Cortex of kidney (tissue), 1 donor: ENCODE measurements at places on chromosomes 12 and 14.

GRCh38 chr14:96182546-96182945 lies 22.1 kb upstream of the BDKRB2 start:
- DNase-seq, result no peak

DNA sequence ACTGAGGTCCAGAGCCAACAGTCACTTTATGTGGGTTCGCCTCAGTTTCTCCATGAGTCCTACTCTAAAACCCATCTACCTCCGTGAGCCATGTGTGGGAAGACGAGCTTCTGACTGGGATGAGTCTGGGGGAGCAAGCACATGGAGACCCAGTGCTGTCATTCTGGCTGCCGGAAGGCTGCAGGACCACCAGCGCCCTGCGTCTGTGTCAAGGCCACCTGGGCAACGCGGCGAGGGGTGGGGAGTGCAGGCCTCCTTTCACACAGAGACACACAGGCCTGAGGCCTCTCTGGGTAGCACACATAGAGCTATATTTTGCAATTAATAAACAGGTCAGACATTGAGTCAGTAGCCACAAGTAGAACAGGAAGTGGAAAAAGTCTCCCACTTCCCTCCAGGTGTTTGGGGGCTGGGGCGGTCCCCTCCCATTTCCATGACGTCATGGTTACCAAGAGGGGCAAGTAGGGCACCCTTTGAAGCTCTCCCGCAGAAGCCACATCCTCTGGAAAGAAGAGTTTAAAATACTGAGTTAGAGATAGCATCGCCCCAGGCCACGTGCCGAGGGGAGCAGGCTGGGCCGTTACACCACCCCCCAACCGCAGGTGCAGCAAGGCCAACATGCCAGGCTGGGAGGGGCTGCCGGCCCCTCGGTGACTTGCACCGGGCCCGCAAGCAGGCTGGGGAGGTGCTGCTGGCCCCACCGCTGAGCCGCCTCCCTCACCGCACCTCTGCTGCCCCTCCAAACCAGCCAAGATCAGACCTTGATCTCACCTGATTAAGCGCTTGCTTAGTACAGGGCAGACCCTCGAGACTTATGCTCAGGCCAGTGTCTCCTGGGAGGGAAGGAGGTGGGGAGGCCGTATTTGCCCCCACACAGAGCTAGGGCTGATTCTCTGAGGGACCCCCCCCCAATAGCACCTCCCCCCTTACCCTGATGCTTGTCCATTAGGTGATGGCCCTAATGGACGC lies 32.7 kb downstream of the DAD1 start:
- DNase-seq, result no peak

GRCh38 chr12:4268329-4269181 lies 5.0 kb upstream of the CCND2 start:
- no peak for DNase-seq

DNA sequence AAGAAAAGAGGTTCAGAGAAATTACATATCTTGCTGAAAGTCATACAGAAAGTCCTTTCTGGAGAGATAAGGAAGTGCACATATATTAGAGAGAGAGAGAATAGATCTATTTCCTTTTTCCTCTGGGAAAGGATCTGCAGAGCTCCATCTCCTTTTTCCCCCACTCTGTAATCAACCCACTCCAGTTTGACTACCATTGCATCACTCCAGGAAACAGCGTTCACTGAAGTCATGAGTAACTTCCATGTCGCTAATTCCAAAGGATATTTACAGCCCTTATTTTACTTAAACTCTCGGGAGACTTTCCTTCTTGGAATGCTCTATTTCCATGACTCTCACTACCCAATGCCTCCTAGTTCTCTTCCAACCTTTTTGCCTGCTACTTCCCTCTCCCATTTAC lies 72.5 kb upstream of the PARP11 start:
- DNase-seq, result no peak

DNA sequence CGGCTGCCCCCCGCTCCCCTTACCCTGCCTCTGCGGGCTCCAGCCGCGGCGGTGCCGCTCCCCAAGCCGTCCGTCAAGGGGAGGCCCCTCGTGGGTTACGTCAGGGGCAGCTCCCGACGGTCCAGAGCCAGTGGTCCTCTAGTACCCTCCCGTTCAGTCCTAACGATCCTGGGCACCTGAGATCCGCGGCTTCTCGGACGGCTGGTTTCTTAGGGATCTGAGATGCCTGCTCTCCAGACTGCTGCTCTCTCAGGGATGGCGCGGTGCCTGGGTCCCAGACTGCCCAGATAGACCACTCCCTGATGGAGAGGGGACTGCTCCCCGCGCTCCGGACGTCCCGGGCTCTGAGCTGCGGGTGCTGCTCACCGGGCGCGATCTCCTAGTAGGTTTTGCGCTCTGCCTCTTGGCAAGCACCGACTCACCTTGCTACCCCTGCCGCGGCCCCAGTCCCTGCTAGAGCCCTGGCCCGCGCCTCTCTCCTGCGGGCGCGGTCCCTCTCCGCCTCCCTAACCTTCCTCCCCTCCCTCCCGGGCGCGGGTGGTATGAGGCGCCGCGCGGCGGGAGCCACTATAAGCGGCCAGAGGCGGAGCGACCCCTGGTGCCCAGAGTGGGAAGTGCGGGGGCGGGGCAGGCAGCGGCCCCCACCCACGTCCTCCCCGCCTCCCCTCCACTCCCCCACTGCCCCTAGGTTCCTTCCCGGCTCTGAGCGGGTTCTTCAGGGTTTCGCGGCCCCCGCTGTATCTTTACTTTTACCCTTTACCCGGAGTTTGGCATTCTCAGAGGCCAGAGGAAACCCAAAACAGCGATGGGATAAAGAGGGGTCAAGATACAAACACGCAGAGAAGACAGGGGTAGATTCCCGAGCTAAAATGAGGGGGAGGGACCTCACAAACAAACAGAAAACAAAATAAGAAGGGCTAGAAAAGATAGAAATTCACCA lies at the start of gene C1QL4:
Gene C1QL4, minus strand, starts transcription at position 544 of the 940 bp plus-strand sequence. CDS start 711 bp downstream, outside the sequence.
- DNase-seq, result no peak
